ENCODE measurements at places on chromosomes 4 and X.

- no peak for DNase-seq
Measured at GRCh38 chr4:173153445-173153844, 15.2 kb upstream of the GALNT7 start.

GRCh38 chr4:137300776-137301175, 231.5 kb downstream of the PCDH18 start:
- no peak for DNase-seq

DNA sequence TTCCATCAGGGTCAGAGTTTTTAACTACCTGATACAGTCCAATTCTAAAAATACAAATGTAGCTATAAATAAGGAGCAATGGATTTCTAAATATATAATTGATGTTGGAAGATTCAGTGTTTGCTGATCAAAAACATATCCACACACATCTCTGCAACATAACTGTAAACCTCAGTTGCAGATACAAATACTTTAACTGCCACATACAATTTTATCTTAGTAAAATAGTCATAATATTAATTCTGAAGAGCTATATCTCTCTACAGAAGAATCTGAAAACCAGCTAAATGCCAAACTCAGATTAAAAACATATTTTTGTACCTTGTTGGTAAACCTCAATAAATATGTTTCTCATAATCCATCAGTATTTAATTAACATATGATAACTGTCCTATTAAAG, 674.3 kb upstream of the INTU start:
- no peak for DNase-seq

GRCh38 chr4:10025230-10025806, 4.0 kb upstream of the SLC2A9 start:
- no peak for DNase-seq

GRCh38 chrX:112704187-112704586, 24.4 kb upstream of the LHFPL1 start:
- DNase-seq = no peak

DNA sequence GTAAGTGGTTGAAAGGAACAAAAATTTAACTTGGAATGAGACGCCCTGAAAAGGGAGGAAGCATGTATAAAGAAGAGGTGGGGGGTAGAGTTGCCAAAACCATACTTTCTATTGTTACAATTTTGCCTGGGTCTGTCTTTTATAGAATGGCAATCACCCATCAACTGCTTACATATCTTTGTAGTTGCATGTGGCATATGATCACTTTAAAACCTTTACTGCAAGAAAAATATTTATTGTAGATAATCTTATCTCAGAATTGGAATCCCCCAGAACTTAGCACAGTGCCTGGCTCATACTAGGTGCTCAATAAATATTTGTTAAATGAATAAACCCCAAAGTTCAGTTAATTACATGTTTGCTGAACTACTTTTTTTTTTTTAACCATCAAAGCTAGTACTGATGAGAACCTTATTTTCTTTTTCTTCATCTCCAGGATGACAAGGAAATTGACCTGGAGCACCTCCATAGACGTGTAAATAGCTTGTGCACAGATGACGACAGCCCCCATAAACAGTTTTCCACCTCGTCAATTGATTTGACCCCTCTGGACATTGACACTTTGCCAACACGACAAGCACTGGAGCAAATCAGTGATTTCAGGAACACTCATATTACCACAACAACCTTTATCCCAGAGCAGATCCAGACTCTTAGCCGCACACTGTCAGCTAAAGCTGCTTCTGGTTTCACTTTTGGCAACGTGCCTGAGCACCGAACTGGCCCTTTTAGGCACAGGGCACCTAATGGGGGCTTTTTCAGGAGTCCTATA, 56.7 kb upstream of the ATOH1 start:
- DNase-seq = no peak

- DNase-seq = no peak
Measured at GRCh38 chr4:76783836-76784235, 114.1 kb downstream of the SOWAHB start.

DNA sequence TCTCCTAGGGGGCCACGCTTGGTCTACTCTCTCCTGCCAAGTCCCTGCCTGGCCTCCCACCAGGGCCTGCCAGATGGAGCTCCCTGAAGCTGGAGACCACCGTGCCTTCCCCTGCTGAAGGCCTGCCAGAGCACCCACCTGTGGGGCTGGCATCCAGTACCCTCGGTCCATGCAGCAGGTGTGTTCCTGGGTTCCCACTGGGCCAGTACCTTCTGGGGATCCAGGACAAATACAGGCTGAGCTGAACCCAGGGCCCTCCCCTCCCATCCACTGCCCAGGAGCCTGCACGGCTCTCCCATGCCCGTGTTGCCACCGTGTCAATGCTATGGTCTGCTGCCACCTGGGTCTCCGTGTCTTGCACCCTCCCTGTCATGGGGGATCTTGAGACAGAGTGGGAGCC, 68.8 kb downstream of the ABLIM2 start:
- DNase-seq = no peak

GRCh38 chrX:56932106-56932505, 63.2 kb downstream of the SPIN3 start:
- no peak for DNase-seq

DNA sequence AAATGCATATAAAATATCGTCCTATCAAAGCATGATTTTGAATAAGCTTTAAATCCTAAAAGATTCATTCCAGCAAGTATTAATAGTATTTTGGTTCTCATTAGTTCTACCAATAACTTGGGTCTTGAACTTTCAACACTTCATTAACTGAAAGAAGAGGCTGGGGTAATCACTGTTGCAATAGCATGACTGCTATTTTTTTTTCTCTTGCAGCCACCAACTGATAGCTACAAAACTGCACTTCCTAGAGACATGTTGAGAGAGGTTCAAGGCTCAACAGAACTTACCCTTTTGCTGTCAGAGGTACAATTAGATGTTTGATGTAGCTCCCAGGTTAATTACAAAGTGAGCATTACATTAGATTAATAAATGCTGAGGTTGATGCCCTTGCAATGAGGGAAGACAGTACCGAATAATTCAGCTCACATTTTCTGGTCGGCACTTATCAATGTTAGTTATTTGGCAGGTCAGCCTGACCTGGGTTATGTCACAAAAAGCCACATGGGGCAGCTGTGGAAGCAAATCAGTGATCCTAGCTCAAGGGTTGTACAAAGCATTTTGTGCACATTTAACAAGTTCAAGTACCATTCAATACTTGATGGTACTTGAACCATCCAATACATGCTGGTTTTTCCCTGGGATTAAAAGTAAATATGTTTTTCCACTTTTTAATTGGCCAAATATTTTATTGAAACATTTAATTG, 29.9 kb upstream of the TET2 start:
- DNase-seq = no peak

- no peak for DNase-seq
Measured at GRCh38 chr4:57499786-57500185, 389.6 kb upstream of the IGFBP7 start.

DNA sequence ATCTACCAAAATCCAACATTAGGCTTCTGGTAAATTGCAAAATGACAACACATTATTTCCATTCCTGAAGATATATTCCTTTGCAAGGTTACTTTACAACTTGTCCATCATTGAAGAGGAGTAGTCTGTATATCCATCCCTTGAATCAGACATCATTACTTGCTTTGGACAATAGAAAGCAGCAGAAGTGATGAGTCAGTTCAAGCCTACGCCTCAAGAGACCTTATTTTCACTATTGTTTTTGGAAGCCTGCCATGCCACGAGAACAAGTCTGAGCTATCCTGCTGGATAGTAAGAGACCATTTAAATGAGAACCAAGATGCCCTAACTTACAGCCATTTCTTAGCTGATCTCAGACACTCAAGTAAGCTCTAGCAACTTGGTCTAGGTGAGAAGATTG, 246.0 kb upstream of the HHIP start:
- DNase-seq = no peak

DNA sequence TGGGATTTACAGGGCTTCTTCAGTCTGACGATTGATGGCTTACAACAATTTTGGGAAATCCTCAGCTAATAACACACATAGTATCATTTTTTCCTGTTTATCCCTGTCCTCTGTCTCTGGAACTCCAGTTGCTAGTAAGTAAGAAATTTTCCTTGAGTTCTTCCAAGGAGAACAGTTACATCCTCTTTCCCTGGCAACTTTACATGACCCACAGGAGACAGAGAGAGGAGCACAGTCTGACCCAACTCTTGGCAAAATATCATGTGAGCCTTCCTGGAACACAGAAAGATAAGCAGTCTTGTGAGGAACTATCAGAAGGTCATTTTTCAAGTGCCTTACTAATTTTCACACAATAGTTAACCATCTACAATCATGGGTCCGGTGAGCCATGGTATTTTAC, 578.7 kb upstream of the PABPC4L start:
- DNase-seq = no peak

GRCh38 chrX:85221361-85221760, 22.2 kb downstream of the SATL1 start:
- DNase-seq = no peak

DNA sequence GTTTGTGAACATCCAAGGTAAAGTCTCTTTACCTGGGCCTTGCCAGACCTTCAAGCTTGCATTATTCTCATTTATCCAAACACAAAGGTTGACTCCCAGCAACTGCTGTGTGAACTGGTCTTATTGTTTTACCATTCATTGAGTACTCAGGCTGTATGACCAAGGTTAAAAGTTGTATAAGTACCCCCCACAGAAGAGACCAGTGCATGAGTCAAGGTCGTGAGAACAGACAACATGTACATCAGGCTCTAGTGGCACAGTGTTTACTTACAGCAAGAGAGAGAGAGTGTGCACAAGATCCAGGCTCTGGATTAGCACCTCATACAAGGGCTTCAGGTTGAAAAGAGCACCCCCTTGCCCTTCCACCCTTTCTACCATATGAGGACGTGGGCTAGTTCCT, 77.4 kb upstream of the EFNB1 start:
- DNase-seq = no peak

- DNase-seq = no peak
Measured at GRCh38 chr4:175657571-175657970, 154.5 kb downstream of the GPM6A start.

- DNase-seq = no peak
Measured at GRCh38 chr4:8157944-8158709, 486 bp downstream of the ABLIM2 start.

GRCh38 chr4:30768277-30768676, 48.1 kb downstream of the PCDH7 start:
- no peak for DNase-seq

- DNase-seq = no peak
Measured at GRCh38 chr4:33171873-33172525, 2451.8 kb downstream of the PCDH7 start.

DNA sequence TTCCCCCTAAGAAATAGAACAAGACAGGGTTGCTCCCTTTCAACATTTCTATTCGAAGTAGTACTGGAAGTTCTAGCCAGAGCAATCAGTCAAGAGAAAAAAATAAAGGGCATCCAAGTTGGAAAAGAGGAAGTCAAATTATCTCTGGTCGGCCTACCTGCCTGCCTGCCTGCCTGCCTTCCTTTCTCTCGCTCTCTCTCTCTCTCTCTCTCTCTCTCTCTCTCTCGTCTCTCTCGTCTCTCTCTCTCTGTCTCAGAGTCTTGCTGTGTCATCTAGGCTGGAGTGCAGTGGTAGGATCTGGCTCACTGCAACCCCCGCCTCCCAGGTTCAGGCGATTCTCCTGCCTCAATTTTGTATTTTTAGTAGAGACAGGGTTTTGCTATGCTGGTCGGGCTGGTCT, 42.9 kb downstream of the CCKAR start:
- no peak for DNase-seq

DNA sequence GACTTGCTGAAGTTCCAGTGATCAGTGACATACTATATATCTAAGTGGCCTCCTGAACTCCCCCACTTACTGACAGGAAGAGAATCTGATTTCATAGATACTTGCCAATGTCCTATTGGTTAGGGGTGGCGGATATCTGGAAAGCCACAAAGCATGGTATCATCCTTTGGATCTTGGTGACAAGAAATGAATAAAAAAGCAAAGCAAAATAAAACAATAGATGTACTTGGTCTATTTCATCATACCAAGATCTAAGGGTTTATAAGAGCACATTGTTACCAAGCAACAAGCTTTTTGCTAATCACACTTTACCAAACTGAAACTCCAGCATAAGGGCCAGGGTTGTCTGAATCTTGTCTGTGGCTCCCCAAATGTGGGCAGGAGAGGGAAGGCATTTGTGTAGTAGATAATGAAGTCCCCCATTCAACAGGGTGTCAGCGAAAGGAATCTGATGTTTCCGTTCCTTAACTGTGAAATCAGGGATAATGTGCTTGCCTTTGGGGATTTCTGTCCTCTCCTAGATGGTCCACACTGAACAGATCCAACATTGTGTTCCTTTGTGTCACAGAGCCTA, 125.0 kb upstream of the SMIM10 start:
- DNase-seq = no peak

DNA sequence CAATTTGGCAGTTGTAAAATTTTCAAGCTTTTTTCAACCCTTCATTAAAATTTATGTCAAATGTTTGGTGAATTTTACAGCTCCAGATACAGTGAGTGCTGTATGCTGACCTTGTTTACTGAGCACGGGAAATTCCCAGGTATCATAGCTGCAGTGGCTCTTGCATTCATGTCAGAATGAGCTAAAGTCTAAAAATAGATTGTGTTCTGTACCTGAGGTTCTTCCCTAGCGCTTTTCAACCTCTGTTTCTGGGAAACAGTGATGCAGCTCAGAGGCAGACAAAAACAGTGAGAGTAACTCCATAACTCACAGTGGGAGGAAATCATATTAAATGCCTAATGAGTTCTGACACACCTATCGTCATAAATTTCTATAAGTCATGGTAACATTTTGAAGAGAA, 393.8 kb upstream of the GNPDA2 start:
- DNase-seq = no peak

DNA sequence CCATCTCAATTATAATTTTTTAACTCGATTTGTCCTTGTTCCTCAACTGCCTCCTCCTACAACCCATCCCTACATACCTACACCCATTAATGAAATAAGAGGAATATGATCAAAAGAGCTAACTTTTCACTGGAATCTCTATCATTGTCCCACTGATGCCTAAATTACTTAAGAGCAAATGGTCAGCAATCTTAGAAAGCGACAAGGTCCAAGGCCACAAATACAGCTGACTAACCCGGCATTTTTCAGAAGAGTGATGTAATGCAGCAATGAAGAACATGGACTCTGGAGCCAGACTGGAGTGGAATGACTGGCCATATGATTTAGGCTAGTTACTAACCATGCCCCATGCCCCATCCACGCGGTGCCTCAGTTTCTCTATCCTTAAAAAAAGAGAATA, 56.2 kb downstream of the PPA2 start:
- DNase-seq = no peak

DNA sequence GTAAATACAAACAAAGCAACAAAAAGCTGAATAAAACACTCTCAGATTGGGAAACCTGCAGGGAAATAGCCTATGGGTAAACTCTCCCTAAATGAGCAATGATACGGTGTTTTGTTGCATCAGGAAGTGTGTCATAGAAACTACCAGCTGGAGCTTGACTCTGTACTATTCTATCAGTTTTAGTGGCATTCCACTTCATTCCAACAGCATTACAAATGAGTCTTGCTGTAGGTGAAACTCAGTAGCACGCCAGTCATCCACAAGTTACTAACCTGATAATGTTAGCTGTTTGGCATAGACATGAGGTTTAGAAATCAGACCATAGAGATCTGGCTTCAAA, 24.9 kb downstream of the FGFBP1 start:
- no peak for DNase-seq

- DNase-seq = no peak
Measured at GRCh38 chr4:38056011-38056685, 96.0 kb downstream of the PTTG2 start.

GRCh38 chrX:30904186-30904585, 15.1 kb upstream of the TAB3 start:
- no peak for DNase-seq

GRCh38 chrX:49308604-49309269, 5.3 kb downstream of the GAGE10 start:
- no peak for DNase-seq

Data from CD4-positive, alpha-beta T cell (primary cell).